ENCODE measurements at places on chromosomes 13 and 19.

DNA sequence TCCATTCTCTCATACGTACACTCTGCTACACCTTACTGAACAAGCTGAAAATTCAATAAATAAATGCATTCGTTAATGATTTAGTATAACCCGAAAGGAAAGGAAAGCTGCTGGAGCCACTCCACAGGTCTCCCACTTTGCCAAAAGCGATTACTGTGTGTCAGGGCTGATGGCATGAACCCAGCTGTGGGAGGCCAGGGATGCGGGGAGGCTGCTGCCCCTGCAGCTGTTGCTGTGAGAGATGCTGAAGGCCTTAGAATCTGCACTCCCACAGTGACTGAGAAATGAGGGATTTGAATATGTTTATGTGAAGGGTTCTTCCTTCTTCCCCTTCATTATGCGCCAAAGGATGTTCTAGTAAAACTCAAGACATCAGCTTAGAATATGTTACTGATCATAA, 58.7 kb upstream of the NBEA start:
- DNase-seq = no peak

- no peak for DNase-seq
Measured at GRCh38 chr19:6215701-6216235, 64.0 kb downstream of the MLLT1 start.

- no peak for DNase-seq
Measured at GRCh38 chr13:42581427-42581826, 7.5 kb downstream of the TNFSF11 start.

- no peak for DNase-seq
Measured at GRCh38 chr13:28268800-28269223, 130.5 kb downstream of the PAN3 start.

- DNase-seq = no peak
Measured at GRCh38 chr13:43448605-43449336, 338.0 kb downstream of the ENOX1 start.

DNA sequence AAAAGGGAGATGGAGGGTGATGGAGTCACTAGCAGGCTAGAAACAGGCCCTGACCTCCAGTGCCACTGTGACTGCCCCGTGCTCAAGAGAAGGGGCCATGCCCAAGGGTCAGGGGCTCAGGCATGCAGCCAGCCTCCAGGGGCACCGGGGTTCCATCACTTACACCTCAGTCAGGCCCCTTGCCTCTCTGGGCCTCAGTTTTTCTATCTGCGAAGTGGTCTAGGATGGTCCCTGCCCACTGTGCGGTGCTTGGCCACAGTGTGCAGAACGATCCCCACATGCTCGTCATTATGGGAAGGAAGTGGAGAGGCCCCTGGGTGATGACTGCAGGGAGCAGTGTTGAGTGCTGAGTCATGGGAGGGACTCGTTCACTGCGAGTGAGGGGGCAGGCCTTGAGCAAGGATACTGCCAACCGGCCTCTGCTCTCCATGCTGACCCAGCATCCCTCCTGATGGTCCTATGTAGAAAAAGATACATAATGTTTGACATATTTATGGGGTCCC, 23.1 kb downstream of the TMED1 start:
- DNase-seq = no peak

DNA sequence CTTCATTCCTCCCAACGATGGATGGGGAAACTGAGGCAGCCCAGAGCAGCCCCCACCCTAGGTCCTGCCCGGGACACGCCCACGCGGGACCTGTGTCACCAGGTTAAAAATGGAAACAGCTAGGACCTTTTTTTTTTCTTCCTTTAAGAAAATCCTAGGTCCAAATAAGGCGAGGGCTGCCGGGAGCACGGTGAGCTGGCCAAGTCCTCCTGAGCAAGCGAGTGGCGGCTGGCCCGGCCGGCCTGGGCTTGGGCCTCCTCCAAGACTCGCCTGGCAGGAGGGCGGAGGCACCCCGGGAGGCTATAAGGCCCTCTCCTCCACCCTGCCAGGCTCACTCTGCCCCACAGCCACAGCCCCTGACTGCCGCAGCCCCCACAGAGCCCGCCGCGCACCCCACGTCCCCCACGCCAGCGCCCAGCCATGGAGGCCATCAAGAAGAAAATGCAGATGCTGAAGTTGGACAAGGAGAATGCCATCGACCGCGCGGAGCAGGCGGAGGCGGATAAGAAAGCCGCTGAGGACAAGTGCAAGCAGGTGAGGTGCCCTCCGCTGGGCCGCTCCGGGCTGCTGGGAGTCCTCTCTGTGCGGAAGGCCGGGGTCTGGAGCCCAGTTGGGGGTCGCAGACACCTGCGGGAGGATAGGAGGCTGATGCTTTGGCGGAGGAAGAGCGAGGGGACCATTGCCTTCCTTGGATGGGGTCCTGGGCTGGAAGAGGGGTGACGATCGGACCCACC, 8.9 kb upstream of the TPM4 start:
- no peak for DNase-seq

DNA sequence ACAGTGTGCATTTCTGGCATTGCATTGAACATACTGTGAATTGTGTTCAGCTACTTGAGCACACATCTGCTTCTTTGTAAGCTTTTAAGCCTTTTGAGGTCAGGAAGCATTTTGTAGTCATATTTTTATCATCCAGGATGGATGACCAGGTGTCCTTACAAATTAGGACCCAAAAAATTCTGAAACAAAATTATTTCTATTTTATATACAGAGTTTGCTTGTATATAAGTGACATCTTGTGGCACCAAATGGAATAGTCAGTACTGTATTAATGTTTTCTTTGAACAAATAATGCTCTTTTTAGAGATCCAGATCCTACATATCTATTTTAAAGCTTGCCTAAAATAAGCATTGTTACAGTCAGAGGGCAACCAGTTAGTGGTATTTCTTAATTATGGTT, 9.5 kb upstream of the SUPT20H start:
- DNase-seq = no peak

- no peak for DNase-seq
Measured at GRCh38 chr19:45528744-45529419, 21.6 kb downstream of the VASP start.

GRCh38 chr13:113962975-113963374, 10.9 kb downstream of the C13orf46 start:
- DNase-seq = no peak

DNA sequence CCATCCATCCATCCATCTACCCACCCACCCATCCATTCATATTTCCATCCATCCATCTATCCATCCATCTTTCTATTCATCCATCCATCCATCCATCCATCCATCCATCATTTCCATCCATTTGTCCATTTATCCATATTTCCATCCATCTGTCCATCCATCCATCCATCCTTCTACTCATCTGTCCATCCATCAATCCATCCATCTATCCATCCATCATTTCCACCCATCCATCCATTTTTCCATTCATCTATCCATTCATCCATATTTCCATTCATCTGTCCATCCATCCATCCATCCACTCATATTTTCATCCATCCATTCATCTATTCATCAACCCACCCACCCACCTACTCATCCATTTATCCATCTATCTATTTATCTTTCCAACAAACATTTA, 229.6 kb downstream of the TEX29 start:
- no peak for DNase-seq

DNA sequence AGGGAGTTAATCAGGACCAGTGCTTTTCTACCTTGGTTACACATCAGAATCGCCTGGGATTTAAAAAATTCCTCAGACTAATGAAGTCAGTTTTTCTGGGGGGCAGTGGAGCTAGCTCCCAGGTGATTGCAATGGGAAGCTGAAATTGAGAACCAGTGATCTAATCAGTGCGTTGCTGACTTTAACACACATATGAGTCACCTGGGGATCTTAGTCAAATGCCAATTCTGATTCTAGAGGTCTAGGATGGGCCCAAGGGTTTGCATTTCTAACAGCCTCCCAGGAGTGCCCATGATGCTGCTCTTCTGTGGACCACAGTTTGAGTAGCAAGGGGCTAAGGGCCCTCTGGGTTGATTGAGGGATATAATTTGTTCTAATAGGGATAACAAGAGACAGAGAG, 54.5 kb downstream of the KL start:
- DNase-seq = no peak

DNA sequence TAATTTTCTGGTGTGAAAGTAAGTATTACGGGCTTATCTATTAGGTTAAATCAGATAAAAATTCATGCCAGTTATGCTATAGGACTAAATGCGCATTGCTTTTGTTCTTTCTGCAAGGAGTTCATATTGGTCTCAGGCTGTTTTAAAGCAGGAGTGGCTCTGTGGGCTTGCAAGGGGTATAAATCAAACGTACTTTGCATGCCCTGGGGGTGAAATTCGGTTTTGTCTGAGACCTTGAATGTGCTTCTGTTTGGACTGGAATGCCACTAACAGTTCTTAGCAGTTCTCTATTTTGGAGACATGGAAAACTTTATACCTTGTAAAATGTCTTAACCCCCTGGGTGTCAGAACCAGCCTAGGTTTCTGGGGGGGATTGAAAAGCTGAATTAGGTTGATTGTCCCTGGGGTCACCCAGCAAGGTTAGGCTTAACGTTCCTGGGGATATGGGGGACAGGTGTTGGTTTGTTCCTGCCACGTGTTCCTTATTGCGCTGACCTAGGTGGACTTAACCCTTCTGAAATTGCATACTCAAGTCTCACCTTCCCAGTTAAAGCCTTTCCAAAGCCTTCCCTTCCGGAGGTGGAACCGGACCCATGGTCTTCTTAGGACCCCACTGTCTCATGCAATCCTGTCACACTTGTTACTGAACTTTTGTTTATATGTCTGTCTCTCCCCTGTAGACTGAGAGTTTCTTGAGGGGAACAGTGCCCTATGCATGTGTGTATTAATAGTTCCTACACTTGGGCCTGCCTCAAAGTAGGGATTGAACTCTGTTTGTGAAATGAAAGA, 182.2 kb downstream of the LMO7 start:
- DNase-seq = no peak

DNA sequence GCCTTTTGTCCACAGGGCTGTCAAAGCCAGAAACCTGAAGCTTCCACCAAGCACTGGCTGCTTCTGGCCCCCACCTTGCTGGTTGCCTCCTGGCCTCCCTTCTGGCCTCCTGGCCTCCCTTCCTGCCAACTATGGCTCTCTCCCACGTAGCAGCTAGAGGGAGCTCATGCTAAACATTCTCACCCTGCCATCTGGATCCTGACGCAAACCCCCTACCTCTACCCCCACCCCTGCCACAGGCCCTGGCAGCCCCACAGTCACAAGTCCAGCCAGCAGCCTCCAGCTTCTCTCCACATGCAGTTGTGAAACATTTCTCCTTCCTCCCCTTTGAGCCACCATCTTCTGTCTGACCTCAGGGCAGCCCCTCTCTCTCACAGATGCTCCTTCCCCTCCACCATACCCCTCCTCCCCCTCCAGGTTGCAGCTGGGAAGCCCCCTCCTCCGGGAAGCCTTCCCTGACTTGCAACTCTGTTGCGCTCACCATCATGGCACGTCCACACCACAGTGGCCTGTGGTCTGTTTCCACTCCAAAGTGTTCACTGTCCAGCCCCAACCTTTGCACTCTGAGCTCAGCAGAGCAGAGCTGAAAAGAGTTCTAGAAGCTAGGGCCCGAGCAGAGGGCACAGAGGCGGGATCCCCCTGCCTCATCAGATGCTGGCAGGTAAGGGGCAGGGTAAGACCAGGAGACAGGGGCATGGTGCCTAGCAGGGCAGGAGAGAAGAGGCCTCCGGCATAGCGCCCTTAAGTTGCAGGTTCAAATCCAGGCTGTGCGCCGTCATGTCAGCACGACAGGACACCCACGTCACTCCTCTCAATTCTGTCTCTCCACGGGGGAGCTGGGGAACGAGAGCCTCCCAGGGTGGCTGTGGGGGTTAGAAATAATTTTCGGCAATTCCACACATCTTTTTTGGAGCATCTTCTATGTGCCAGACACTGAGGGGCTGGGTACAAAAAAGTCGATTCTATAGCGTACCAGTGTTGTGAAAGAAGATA, 7.3 kb downstream of the ADGRL1 start:
- DNase-seq = no peak

DNA sequence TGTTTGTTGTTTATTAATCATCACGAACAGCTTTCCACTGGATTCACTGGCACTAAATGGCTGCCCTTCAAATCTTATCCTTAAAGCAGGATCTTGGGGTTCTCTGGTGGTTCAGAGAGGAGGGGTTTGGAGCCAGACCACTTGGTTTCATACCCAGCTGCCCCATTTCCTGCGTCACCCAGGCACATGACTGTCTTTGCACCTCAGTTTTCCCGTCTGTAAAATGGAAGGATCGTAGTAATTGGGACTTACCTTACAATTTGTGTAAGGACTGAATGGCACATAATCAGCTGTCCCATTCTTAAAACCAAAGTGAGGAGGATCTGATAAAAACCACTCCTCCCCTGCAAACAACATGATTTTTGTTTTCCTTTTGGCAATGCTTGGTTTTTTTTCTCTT, 318.3 kb downstream of the ZNF536 start:
- DNase-seq = no peak
